Stimulated activated CD8-positive, alpha-beta memory T cell treated with anti-CD3 and anti-CD28 coated beads, Interleukin-12 subunit alpha, Interleukin-12 subunit beta, amount 100 ng/mL, for 4 hours (primary cell): ENCODE measurements at places on chromosomes 4 and X.

- DNase-seq = no peak
Observed at GRCh38 chr4:22848332-22848731, 155.6 kb downstream of the GBA3 start.

DNA sequence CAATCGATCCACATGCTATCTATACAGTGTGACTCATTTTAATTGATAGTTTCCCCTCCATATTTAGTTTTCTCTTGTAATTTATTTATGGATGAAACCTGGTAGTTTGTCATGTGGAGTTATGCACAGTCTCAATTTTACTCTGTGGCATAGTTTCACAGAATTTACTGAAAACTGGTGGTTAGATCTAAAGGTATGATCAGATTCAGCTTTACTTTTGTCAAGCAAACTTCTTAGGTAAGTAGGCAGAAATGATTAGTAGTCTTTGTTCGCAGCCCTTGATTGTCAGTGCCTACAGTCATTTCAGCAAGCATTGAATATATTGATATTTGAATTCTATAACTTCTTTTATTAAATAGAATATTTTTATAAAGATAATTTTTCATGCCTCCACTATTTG, 2.5 kb downstream of the ADD1 start:
- DNase-seq = no peak

GRCh38 chrX:120759685-120760084, 116.0 kb downstream of the CT47B1 start:
- DNase-seq = no peak

- DNase-seq = no peak
Observed at GRCh38 chrX:68808686-68809357, 20.0 kb upstream of the EFNB1 start.

DNA sequence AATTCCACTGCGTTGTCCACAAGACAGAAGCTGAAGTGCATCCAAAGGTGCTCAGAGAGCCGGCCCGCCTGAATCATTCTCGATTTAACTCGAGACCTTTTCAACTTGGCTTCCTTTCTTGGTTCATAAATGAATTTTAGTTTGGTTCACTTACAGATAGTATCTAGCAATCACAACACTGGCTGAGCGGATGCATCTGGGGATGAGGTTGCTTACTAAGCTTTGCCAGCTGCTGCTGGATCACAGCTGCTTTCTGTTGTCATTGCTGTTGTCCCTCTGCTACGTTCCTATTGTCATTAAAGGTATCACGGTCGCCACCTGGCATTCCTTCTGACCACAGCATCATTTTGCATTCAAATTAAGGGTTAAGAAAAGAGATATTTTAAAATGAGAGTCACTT, 115.5 kb downstream of the NFKB1 start:
- no peak for DNase-seq

DNA sequence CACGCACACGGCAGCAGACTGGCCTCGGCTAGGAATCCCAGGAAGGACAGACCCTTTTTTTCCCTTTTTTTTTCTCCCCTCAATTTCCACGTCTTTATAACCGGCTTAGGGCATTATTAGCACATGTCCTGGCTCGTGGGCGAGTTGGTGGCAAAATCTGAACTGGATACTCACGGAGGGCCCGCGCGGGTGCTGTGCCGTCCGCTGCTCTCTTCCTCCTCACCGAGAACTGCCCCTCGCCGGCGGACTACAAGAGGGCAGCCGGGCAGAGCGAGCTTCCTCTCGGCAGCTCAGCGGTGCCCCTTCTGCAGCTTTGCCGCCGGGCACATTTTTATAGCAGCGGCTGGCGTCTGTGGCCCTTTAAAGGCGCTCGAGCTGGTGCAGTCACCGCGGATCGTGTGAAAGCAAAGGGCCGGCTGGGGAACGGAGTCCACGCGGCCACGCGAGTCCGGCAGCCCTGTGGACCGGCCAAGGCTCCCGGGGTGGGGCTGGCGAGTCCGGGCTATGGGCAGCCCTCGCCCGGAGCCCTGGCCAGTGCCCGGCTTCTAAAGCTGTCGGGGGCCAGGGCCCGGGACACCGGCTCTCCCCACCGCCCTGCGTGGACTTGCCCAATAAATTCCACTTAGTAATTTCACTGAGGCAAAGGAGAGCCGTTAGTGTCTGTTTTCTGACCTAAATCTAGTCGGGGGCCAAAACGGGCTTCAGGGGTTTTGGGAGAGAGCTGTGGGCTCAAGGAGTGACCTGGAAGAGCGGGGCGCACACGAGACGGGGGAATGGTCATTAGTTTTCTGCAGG, 1.3 kb upstream of the CITED1 start:
- DNase-seq = no peak

DNA sequence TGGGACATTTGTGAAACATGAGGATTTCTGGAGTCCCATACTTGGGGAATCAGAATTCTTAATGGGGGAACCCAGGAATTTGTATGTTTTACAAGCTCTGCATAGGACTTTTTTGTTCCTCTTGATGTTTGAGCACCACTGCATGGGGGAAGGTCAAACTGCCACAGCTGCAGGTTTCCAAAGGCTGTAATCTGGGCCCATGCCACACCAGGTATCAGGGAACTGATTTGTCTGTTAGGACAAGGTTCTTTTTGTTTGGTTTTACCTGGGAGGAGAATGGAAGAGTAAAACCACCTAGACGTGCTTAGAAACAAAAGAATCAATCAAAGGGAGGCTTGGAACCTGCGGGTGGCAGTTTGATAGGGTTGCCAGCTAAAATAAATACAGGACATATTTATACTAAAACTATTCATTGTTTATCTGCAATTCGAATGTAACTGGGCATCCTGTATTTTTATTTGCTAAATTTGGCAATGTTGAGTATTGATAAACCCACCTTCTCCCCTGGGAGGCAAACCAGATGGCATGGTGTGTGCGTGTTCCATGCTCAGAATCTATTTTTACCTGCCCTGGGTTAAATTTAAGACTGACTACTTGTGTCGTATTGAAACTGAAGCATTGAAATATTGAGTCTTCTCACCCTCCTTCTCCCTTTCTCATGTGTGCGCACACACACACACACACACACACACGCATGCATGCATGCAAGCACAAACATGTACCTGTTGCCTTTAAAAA, 63.7 kb downstream of the TMEM164 start:
- no peak for DNase-seq

GRCh38 chr4:164412246-164412645, 341.7 kb upstream of the SMIM31 start:
- DNase-seq = no peak

- no peak for DNase-seq
Observed at GRCh38 chrX:8849458-8849857, 48.3 kb upstream of the FAM9A start.
